ENCODE measurements at places on chromosomes 2 and 18.

GRCh38 chr2:1799174-1799573, 54.9 kb upstream of the PXDN start:
- no peak for DNase-seq

- no peak for DNase-seq
Measured at GRCh38 chr2:217853301-217853881, 149.4 kb downstream of the TNS1 start.

- DNase-seq: no peak
Measured at GRCh38 chr2:226190479-226191252, 609.0 kb downstream of the IRS1 start.

DNA sequence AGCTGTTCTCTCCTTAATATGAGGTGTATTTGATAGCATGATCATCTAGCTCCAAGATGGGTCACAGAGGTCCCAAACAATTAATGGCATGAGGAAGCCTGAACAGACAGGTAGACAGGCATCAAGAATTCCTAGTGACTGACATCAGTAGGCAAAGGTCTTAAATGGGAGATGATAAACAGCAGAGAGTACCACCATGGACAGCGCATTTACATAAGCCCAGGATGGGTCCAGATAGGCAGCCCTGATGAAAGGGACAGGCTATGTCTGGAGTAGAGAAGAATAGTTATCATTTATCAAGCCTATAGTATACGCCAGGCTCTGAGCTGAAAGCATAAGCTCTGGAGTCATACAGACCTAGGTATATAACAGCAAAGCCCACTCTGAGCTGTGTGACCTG, 434.7 kb upstream of the SETBP1 start:
- no peak for DNase-seq

Measured in CD4-positive, alpha-beta T cell treated with Interleukin-4 for 1 hour (primary cell).